ENCODE measurements at places on chromosomes 6 and 20.

- no peak for DNase-seq
These were observed 39.2 kb upstream of the TXLNB start for GRCh38 chr6:139330826-139331500.

DNA sequence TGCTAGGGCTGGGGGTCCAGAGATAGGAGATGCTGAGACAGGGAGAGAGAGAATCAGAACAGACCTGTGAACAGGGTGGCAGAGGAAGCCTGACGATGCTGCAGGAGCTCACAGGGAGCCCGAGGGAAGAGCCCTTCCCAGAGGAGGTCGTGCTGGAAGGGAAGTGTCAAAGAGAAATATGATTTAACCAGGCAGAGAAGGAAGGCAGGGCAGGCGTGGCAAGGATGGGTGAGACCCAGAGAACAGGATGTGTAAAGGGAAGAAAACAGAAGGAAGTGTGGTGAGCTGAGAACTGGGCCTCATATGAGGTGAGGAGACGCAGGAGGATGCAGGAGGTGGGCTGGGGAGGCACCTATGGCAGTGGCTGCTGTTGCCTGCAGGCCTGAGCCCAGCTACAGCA lies 105.6 kb downstream of the ZDHHC14 start:
- DNase-seq = no peak

GRCh38 chr6:133632906-133633305 lies 256.0 kb upstream of the TCF21 start:
- DNase-seq = no peak

GRCh38 chr20:46870041-46870440 lies 24.6 kb upstream of the EYA2 start:
- DNase-seq = no peak

DNA sequence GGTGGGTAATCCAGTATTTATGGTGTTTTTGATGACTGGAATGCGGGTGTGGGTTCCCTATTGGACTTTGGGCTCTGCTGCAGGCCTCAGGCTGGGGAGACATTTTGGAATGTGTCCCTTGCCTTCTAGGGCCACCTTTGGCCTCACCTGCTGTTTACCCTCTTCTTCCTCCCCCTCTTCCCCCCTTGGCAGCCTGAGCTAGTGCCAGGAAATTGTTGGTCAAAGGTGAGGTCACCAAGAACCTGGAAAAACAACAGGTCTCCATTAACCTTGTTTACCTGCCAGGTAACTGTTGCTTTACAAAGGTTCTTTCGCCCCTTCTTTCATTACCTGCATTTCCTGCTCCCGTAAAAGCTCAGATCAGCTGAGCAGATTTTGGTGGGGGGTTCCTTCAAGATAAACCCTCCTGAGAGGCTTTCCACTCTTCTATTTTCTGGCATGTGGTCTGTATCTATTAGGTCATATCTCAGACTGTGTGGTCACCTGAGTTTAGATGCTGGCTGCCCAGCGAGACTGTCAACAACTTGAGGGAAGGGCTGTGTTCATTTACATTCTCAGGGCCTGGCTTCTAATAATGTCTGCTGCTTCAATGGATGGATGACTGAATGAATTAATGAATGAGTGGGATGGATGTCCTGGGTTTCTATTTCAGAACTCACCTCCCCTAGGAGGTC lies 34.7 kb downstream of the VEGFA start:
- DNase-seq = no peak

DNA sequence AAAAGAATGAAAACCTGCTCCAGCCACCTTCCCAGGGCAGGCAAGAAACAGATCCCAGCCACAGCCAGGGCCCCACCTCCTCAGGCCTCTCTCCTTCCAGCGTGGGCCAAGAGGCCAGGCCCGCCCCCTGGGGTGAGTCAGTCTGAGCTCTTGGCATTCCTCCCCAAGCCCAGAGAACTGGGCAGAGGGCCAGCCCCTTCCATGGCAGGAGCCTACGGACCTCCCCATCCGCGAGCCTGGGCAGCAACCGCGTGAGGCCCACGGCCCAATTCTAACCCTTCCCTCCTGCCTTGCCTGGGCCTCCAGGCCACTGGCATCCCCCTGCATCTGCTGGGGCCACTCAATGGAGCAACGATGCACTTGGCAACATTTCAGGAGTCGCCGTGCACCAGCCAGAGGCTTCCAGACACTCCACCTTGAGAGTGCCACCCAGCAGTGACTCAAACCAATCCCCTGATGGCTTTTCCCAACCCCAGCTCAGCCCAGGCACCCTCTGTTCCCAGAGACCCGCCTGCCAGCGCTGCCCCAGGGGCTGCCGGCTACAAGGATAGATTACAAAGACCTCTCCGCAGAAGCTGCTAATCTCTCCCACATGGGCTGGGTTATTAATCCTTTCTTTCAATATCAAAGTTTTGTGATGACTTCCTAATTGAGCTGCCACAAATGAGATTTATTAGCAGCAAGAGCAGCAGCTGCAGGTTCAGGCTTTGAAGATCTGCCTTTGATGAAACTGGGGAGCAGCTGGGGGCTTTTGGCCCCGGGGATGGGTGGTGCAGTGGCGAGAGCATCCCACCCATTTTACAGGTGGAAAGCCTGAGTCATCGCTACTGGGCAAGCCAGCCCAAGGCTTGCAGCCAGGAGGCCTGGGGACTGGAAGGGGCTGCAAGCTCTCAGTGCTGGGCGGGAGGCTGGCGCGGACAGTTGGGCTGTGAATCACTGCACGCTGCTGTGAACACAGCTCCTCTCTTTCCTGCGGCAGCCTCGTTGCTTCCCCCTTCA lies 85.7 kb downstream of the NFATC2 start:
- DNase-seq = peak; percentile 90

DNA sequence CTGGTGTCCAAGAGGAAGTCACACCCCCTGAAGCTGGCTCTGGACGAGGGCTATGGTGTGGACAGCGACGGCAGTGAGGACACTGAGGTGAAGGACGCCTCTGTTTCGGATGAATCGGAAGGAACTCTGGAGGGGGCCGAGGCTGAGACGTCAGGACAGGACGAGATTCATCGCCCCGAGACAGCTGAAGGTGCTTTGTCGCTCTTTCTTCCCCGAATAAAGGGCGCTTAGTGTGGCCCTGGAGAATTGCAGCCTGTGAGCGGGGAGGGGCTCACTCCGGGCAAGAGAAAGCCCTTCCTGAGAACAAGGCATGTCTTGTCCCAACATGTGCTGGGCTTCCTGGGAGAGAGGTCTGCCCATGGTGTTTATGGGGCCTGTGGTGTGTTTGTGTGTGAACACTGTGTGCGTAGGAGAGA lies 41.4 kb downstream of the MYT1 start:
- DNase-seq = no peak

GRCh38 chr20:60636417-60636816 lies 615.6 kb upstream of the CDH4 start:
- DNase-seq = no peak

DNA sequence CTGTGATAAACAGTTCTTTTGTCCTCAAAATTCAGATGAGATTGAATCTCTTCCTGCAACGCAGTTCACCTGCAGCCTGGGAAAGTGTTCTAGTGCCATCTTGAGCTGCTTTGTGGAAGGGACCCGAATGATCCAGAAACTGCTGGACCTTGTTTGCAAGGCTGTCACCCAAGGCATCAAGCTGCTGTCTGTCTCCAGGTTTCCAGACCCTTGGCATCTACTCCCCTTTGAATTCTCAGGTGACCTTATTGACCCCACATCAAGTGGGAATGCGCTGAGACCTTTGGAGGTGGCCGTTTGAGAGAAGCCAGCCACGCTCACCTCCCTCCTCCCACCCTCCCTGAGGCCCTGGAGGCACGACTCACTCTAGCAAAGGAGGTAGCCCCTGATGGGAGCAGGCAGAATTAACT lies 112.5 kb downstream of the EDN3 start:
- no peak for DNase-seq

- DNase-seq = no peak
These were observed 14.4 kb downstream of the POLR3F start for GRCh38 chr20:18481596-18481995.

DNA sequence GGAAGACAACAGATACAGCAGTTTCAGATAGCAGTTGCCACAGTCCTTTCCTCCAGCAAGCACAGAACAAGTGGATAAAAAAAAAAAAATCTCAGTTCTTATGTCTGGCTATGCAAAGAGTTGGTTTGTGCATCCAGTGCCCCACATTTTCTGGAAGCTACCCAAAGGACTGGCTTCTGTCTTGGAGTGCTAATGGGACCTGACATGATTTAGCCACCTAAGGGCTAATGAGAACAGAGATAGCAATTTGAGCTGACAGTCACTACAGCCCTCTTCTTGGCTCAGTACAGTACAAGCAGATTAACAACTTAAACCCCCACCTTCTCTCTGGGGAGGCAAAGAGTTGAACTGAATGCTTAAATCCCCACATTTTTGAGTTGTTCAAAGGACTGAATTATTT lies 976.8 kb downstream of the TBC1D32 start:
- DNase-seq = no peak

DNA sequence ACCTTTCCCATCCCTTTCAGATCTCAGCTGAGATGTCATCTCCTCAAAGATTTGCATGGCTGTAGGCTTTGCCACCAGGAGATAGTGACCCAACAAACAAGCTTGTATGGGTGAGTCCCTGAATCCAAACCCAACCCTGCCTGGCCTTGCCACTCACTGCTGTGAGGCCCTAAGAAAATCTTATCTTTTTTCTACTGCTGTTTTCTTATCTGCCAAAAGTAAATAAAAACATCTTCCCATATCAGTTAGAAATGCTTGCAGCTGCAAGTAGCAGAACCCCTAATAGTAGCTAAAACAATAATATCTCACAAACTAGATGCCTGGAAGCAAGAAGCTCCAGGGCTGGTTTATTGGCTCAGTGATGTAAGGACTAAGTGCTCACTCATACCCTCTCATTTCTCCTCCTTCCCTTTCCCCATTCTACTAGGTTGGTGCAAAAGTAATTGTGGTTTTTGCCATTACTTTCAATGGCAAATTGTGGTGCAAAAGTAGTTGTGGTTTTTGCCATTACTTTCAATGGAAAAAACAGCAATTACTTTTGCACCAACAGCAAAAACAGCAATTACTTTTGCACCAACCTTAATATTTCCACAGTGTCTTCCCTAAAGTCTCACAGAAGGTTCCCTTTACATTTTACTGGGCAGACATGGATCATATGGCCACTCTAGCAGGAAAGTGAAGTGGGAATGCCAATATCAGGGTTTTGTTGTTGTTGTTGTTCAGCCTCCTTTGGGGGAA lies 56.7 kb upstream of the PSMF1 start:
- no peak for DNase-seq

GRCh38 chr20:14116037-14116436 lies 120.7 kb downstream of the MACROD2 start:
- no peak for DNase-seq

GRCh38 chr6:96886519-96886918 lies 11.2 kb downstream of the NDUFAF4 start:
- no peak for DNase-seq

- no peak for DNase-seq
These were observed 7.9 kb downstream of the ZNF334 start for GRCh38 chr20:46505506-46505905.

DNA sequence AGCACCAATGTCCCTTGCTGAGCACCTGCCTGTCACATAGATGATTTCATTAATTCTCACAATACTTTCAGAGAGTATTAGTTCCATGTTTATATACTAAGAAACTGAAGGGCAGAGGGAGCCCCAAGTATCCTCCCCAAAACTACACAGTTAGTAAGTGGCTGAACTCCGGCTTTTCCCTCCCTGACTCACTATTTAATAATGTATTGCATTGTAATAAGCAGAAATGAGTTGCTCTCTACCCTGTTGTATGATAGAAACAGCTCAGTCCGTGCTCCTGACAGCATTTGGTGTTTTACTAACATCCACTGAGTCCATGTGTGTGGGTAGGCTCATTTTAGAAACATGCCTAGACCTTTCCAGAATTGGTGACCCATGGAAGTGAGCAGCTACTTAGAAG lies 76.8 kb downstream of the OLIG3 start:
- DNase-seq = no peak

DNA sequence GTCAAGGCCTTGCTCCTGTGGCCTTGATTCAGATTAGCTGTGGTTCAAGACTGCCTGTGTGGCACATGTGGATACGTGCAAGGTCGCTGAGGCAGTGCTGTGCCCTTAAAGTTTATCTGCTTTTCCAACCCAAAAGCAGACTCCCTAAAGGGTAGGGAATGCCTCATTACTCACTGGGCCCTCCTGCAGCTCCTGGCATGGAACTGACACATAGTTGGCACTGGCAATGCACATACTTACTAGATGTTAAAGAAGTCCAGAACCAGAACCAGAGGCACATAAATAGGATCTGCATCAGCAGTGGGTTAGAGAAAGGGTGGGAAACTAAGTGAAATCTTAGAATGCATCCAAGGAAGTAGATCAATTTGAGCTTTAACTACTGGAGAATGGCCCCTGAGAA lies 90.6 kb upstream of the MLN start:
- peak; percentile 41 for DNase-seq

GRCh38 chr20:11260611-11261010 lies 586.8 kb upstream of the JAG1 start:
- no peak for DNase-seq

DNA sequence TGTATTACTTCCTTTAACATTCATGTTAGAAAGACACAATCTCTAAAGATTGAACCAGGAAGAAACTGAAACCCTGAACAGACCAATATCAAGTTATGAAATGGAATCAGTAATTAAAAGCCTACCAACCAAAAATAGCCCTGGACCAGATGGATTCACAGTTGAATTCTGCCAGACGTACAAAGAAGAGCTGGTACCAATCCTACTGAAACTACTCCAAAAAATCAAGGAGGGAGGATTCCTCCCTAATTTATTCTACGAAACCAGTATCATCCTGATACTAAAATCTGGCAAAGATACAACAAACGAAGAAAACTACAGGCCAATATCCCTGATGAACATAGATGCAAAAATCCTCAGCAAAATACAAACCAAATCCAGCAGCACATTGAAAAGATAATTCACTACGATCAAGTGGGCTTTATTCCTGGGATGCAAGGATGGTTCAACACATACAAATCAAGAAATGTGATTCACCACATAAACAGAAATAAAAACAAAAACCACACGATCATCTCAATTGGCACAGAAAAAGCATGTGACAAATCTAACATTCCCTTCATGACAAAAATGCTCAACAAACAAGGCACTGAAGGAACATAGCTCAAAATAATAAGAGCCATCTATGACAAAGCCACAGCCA lies 15.0 kb downstream of the CDK19 start:
- no peak for DNase-seq

GRCh38 chr6:131636880-131637792 lies at the start of gene ENPP3:
ENPP3 (plus strand) TSS chr6:131637302; CDS start chr6:131637385, 83 bp downstream.
- no peak for DNase-seq

GRCh38 chr6:39083231-39083634 lies 31.8 kb downstream of the SAYSD1 start:
- DNase-seq = no peak

DNA sequence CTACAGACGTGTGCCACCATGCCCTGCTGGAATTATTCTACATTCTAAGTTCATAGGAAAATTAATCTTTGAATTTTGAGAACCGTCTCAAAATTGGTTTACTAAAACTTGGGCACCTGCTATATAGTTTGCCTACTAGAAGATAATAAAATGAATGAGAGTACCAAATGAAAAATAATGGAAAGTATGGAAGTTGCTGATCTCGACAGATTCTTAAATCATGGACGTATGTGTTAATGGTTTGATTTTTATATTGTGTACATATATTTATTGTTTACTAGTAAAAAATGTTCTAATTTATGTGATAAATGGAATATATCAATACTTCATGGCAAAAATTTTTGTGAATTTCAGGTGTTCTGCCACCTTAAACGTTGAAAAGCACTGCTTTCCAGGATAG lies 60.0 kb downstream of the KIZ start:
- DNase-seq = no peak

GRCh38 chr20:32062776-32063170 lies 10.7 kb downstream of the HCK start:
- no peak for DNase-seq

GRCh38 chr6:10970731-10971130 lies 73.4 kb downstream of the ELOVL2 start:
- DNase-seq = no peak

Measured in H54 (cell line).